ENCODE measurements at places on chromosomes 13 and 19. TPM values are rescaled to one million over a fixed set of nuclear protein-coding genes. Genes with fewer than 3 reads are reported as not detected.
A peak's percentile ranks its signal among the peaks of the same experiment; 100 is the strongest.

DNA sequence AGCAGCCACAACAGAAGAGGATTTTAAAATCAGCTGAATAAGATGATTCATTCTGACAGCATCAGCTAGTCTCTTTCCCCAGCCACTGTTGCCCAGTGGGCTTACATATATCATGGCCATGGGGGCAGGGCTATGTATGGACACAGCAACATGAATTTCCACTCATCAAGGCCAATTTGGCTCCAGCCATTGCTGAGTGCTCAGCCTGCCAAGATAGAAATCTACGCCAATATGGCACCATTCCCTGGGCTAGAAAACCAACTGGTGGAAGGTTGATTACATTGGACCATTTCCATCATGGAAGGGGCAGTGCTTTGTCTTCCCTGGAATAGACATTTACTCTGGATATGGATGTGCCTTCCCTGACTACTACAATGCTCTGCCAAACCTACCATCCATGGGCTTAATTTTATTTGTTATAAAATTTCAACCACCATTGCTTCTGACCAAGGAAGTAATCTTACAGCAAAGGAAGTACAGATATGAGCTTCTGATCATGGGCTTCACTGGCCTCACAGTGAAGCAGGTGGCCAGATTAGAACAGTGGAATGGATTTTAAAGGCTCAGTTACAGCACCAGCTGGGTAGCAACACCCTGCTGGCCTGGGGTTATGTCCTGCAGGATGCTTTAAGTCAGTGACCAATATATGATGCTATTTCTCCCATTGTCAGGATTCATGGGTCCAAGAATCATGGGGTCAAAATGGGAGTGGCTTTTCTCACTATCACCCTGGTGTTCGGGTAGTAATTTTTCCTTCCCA is 9.8 kb upstream of the ALOX5AP start:
- DNase-seq, result no peak

- peak; percentile 74 for DNase-seq
Observed at GRCh38 chr19:6021878-6022569, 44.1 kb upstream of the RANBP3 start.

Gene SOX1
- not detected for polyA plus RNA-seq

GRCh38 chr19:18847549-18848463 is 16.0 kb downstream of the UPF1 start:
- DNase-seq, result no peak

GRCh38 chr13:113851826-113852535 is 11.9 kb downstream of the GAS6 start:
- no peak for DNase-seq

Gene UBXN6
- 127 TPM for polyA plus RNA-seq

- no peak for DNase-seq
Observed at GRCh38 chr19:35170359-35171061, 16.0 kb downstream of the FXYD5 start.

Gene TFPT
- 22.6 TPM for polyA plus RNA-seq

Gene CCDC169
- polyA plus RNA-seq, result 5.8 TPM

Gene ADGRE2
- polyA plus RNA-seq, result 0.40 TPM

GRCh38 chr13:94400874-94401273 is 78.6 kb downstream of the DCT start:
- no peak for DNase-seq

DNA sequence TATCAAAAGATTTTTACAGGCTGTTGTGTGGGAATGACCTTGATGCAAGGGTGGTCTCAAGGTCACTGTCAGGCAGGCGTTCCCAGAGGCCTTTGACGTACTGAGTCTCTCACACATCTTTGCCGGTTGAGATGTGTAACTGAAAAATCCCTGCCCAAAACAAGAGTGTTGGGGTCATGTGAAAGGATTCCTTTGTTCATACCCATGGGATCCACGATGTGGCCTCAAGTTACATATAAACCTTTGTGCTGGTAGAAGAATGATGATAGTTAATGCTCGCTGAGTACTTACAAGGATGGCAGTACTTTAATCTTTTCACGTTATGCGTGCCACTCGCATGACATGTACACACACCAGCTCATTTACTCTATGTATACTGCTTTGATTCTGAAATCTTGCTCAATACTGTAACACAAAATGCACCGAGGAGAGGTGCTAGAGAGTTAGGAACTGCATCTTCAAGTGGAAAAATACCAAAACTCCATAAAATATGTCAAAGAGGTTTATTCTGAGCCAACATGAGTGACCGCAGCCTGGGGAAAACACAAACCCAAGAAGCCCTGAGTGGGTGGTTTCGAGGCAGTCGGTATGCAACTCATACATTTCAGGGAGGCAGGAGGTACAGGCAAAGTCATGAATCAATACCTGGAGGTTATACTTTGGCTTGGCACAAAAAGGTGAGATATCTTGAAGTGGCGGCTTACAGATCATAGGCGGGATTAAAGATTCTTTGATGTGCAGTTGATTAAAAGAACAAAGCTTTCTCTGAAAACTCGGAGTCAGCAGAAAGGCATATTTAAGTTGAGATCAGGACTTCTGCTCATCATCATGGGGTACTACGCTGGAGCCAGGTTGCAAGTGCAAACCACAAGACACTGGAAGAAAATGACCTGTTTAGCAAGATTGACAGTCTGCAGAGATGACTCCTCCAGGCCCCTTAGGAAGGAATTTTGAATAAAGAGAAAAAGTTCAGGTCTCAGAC is 87.4 kb upstream of the ARHGEF7 start:
- DNase-seq, result no peak

- no peak for DNase-seq
Observed at GRCh38 chr13:49341517-49341916, 93.8 kb downstream of the CDADC1 start.

DNA sequence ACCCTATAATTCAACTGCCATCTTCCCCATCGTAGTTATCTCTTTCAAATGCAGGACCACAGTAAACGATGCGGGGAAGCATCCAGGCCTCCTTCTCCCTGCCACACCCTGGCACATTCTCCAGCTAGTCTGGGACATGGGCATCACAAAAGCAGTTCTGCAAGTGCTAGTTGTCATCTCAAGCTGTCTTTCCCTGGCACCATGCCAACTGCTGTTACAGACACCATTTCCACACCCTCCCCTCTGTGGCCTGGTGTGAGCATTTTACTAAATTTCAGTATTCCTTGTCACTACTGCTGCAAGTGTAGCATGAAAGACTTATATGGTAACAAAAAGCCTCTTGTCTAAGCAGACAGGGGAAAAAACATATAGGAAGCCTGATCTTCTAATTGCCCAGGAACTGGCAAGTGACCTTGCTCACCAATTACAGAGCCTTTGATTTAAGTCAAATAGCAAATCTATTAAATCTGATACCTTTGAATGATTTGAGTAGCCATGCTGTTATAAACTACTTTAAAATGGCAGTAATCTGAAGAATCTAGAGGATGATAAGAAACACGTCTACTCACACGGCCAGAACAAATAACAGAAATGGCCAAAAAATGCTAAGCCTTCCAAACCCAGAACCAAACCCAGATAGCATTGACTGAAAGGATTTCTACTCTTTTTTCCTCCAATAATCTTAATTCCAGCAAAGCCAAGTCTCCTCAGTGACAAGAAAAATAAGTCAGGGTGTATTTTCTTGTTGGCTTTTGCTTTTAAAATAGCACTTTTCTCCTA is 179.0 kb downstream of the NUFIP1 start:
- no peak for DNase-seq

Gene KCTD12
- polyA plus RNA-seq, result 115 TPM

- no peak for DNase-seq
Observed at GRCh38 chr13:41492432-41493260, 35.3 kb downstream of the RGCC start.

DNA sequence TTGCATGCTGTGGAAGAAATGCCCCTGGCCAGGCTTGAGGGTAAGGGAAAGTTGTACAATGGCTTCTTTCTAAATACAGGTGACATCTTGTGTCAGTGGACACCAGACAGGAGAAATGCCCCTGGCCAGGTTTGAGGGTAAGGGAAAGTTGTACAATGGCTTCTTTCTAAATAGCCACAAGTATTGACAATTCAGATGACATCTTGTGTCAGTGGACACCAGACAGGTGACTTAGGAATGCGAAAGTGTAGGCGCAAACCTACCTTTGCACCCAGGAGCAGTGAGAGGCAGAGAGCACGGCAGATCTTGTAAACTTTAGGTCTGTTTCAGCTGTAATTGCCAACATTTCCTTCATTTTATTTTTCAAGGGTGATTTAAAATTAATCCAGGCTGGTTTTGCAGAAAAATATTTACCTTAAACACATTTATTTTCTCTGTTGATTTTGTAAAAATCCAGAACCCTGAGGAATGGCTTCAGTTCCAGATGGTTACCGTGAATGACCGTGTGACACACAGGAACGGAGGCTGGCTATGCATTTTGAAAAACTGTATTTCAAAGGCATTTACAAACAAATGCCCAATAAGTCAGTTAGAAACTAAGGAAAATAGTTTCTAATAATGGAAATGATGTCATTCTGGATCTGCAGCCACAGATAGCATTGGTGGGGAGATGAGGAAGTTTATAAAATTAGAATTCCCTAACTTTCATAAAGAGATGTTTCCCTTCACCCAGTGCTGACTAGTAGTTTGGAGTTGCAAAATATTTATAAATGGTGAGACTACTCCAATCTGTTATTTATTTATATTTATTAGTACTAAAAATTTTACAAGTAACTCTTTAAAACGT is 34.9 kb downstream of the TNFSF13B start:
- DNase-seq, result no peak

Gene EPS8L1
- polyA plus RNA-seq, result 51.4 TPM

Gene GPR18
- 0.16 TPM for polyA plus RNA-seq

- no peak for DNase-seq
Observed at GRCh38 chr19:51084505-51084904, 1.8 kb upstream of the KLK14 start.

Gene CFAP97D2
- not detected for polyA plus RNA-seq

- DNase-seq, result no peak
Observed at GRCh38 chr13:111458739-111459138, 138.3 kb downstream of the TEX29 start.

Gene ADAMTSL5
- polyA plus RNA-seq, result 1.5 TPM

- DNase-seq, result no peak
Observed at GRCh38 chr13:58950911-58951310, 1212.8 kb downstream of the DIAPH3 start.

Gene ACER1
- polyA plus RNA-seq, result 0.14 TPM

Gene EXOC3L2
- 9.1 TPM for polyA plus RNA-seq

DNA sequence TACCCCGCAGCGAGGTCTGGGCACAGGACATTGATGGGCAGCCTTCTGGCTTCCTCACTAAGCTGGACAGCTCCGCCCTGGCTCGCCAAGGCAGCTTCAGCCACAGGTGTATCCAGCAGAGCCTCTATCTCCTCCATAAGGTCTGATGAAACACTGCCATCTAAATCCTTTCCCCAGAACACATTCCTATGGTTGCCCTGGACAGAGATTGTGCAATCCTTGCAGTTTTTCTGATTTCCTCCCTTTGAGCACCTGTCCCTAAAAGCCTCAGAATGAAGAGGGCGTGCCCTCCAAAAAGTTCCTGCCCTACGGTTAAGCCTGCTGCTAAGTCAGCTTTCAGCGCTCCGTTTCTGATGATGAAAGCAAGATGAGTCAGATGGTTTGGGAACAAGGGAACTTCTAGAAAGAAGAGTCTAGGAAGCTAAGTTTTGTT is 21.0 kb downstream of the CLEC4M start:
- DNase-seq, result no peak

GRCh38 chr13:40624986-40625385 is 41.5 kb downstream of the FOXO1 start:
- DNase-seq, result no peak

DNA sequence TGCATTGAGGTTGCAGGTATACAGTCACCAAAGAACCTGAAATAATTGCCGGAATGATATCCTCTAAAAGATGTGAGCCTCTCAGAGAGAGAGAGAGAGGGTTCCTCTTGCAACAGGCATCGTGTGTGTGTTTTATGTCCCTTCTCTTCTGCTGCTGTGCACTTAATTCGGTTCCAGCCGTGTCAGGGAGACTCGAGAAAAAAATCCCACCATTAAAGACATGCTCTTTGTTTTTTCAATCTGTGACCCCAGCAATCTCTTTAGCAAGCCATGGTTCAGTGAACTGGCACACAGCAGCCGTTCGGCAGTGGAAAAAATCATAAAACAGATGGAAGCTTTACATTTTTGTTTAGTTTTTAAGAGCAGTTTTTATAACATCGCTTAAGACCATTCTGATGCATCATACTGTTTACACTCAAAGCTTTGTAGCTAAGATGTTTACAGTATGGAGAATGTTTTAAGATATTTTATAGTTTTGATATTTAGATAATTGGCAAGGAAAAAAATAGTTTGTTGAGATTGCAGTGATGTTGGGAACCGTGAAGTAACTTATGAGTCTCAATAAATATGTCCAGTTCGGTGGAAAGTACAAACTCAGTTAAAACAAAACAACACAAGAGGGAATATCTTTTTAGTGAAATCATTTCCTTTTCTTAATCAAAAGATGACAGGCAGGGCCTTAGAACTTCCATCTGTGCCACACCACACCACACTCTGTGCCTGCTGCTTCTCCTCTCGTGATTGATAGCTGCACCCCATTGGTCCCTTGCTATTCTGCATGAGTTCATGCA is 31.2 kb upstream of the ZNF536 start:
- no peak for DNase-seq

DNA sequence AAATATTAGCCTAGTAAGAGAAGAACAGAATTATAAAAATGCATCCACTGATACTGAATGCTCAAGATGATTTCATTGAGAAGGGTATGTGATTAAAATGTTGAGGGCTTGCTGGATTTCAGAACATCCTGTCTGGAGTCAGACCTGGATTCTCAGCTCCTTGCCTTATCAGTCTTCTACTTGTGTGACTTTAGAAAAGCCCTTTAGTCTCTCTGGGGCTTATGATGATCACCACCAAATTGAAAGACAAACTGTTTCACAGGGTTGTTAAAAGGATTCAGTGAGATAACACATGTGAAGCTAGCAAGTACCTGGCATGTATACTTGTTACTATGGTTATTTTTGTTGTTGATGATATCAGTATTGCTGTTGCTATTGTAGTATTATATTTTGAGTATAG is 118.4 kb downstream of the GPC6 start:
- no peak for DNase-seq

DNA sequence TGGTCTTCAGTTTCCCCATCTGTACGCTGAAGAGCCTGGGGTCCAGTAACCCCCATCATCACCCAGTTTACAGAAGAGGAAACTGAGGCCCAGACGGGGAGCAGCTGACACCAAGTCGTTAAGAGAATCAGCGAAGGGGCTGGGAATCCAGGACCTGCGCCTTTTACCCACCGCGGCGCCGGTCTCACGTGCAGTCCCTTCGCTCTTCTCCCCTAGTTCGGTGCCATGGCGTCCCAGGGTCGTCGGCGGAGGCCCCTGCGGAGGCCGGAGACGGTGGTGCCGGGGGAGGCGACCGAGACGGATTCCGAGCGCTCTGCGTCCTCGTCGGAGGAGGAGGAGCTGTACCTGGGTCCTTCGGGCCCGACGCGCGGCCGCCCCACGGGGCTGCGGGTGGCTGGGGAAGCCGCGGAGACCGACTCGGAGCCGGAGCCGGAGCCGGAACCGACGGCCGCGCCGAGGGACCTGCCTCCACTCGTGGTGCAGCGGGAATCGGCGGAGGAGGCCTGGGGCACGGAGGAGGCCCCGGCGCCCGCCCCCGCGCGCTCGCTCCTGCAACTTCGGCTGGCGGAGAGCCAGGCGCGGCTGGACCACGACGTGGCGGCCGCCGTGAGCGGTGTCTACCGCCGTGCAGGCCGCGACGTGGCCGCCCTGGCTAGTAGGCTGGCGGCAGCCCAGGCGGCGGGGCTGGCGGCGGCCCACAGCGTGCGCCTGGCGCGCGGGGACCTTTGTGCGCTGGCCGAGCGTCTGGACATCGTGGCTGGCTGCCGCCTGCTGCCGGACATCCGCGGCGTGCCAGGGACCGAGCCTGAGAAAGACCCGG is 698 bp downstream of the BLOC1S3 start:
- DNase-seq, result no peak

Gene UTP14C
- 34.6 TPM for polyA plus RNA-seq

Gene BBC3
- 2.0 TPM for polyA plus RNA-seq
